NCI-H2081 treated with DMSO at 0.1 percent for 48 hours (cell line): ENCODE measurements at places on chromosomes 5 and 9.

DNA sequence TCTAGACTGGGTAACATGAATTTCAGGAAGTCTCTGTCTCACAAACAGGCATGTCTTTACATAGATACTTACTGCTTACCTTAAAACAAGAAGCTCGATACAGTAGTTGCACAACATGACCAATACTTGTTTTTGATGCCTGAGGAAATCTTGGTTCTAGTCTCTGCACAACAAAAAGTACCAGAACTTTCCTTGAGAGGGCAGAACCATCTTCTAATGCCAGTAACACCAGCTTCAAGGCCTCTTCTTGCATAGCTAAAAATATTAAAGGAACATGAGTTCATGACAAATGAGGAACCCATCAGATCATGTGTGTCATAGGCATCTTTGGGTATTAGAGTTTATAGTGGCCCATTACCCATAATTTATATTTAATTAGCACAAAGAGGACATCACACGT is 22.0 kb downstream of the RC3H2 start:
- DNase-seq: no peak

- no peak for DNase-seq
These were observed 1853.8 kb downstream of the EFNA5 start for GRCh38 chr5:105816961-105817360.

- DNase-seq: no peak
These were observed 978.7 kb upstream of the NUDT12 start for GRCh38 chr5:104541141-104541785.

- DNase-seq: no peak
These were observed 36.4 kb upstream of the GAS1 start for GRCh38 chr9:86983620-86984259.

DNA sequence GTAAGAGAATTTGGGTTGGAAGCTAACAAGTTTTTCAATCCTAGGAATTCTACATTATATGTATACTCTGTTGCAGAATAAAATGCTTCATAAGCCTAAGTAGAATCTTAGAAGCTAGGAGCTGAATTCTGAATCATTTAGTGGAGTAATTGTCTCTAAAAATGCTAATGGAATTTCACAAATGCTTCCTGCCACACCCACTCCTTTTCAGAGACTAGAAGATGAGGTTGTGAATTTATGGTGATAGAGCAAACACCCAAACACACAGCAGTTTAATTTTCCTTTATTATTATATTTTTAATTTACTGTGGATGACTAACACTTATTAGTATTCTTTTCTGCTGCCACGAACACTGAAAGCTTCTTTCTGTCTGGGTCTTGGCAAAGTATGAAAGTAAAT is 208.0 kb upstream of the PDE4D start:
- DNase-seq: no peak

DNA sequence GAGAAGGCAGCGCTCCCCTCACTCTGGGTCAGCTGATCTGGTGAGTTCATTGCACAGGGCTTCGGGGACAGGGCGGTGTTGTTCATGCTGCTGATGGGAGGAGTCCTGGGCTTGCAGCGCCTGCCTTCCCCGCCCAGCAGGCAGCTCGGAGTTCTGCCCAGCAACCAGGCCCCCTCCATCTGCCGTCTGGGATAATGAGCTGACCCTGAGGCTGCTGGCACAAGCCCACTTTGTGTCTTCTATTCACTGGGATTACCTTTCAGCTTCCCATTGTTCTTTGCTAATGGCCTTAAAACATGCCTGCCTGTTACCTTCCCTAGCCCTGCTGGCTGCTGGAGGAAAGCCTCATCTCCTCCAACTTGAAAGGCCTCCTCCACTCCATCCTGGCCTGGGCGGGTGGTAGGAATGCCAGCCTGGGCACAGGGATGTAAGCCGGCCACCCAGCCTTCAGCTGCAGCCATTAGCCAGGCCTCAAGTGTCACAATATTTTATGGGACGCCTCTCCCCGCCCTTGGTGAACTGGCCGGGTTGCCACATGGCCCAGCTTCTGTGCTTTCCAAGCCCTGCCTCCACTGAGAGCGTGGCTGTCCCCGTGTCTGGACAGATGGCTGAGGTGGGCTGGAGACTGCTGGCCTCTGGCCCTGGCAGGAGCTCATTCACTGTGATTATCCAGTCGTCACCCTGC is 70.4 kb downstream of the GADD45G start:
- DNase-seq: peak; percentile 94

- DNase-seq: no peak
These were observed 39.2 kb downstream of the FER start for GRCh38 chr5:108786806-108787483.

GRCh38 chr5:55546947-55547346 is 12.2 kb upstream of the PLPP1 start:
- no peak for DNase-seq

GRCh38 chr5:108989761-108990392 is 242.2 kb downstream of the FER start:
- DNase-seq: no peak

DNA sequence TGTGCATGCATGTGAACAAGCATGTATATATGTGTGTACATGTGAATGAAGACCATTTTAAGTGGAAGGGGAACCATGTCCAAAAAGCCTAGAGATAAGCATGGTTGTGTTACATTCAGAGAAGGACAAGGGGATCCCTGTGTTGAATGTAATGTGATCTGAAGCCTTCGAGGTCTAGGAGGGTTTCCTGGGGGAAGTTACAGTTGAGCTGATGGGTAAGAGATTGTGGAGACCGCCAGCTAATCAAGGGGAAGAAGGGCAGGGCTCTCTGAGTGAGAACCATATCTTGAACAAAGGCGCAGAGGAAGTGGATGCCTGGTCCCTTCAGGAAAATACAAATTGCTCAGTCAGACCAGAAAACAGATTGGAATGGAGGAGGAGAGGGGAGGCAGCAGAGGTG is 45.5 kb upstream of the TNFSF15 start:
- no peak for DNase-seq
